ENCODE measurements at places on chromosomes 7 and 10. TPM values are rescaled to one million over a fixed set of nuclear protein-coding genes. Genes with fewer than 3 reads are reported as not detected.

GRCh38 chr7:69657985-69658384 lies 59.7 kb downstream of the AUTS2 start:
- H3K4me1 ChIP-seq = peaks cover 2% of the 10 kb centered on the region
- no peak overlapping the region for H3K4me3 ChIP-seq
- no peak overlapping the region for H3K27ac ChIP-seq
- DNase-seq = no peak
- H3K27me3 ChIP-seq = no peaks in the 10 kb centered on the region

The SPDYE8 gene
- not detected for total RNA-seq

The NXPH1 gene
- total RNA-seq = not detected

The CACNB2 gene
- total RNA-seq = under 0.01 TPM

Measured in osteoblast (primary cell).